ENCODE measurements at places on chromosomes 6 and 20.
A peak's percentile ranks its signal among the peaks of the same experiment; 100 is the strongest.

DNA sequence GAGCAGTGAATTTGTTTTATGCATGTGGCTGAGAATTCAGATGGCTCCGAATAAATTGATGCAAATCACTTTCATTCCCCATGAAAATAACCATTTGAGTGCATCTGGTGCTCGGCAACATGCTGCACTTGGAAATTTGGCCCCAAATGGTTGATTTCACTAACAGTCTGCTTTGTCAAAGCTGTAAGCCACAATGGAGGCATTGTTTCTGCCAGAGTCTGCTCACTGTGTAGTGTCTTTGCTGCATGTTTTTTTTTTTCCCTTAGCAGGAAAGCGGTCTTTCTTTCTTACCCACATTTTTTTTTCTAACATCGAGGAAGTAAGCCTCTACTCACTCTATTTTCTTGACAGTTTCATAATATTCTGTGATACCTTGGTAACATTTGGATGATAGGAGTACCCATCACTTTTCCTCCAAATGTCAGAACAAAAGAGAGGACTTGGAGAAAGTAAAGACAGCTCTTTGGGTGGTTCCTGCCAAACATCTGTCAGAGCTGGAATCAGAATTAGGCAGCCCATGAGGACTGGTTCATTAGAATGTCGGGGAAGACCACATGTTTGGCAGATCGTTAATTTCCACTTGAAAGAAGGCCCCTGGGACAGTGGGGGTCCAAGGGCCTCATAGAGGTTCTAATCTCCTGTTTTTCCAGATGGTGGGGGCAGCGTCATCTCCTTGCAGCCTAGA, 149.5 kb downstream of the DOK5 start:
- no peak for DNase-seq

DNA sequence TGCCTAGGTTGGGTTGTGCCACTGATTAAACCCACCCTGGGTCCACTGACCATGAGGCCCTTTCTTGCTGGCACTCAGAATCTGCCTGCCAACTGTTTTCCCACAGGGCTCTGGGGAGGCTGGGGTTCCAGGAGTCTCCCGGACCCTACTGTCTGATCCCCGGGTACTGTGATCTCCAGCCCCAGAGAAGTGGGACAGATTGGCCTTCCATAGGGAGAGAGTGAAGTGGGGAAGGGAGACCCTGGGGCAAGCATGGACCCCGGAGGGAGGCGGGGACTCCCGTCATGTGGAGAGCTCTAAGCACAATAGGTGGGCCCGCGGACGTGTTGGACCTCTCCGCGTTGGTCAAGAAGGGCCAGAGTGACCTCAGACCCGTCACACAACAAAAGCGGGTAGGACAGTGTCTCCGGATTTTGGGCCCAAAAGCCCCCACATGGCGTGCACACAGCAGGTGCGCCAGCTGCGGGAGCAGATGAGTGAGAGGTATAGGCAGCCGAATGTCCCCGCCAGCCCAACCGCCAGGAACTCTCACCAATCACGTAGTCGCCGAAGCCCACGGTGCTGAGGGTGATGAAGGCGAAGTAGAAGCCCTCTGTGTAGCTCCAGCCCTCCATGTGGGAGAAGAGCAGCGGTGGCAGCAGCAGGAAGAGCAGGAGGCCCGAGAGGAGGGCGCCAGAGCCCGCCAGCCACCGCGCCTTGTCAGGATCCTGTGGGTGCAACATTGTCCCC, 10.6 kb downstream of the KCNK17 start:
- DNase-seq, result no peak

- DNase-seq, result no peak
These were observed 19.8 kb downstream of the DACT2 start for GRCh38 chr6:168299541-168300511.

DNA sequence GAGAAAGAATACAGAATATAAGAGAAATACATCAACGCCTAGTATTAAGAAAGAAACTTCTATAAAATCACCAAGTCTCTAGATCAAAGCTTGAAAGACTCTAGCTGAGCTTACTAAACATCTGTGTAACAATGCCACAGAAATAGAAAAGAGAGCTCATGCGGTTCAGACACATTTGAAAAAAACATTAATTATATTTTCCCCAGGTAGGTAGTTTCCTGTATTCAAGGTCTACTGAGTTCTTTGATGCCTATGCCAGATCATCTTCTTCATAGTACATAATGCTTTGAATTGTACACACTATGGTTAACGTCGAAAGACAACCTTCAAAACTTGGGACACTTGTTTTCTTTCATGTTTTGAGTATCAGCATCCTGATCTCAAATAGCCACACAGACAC, 11.3 kb downstream of the MOXD1 start:
- no peak for DNase-seq

DNA sequence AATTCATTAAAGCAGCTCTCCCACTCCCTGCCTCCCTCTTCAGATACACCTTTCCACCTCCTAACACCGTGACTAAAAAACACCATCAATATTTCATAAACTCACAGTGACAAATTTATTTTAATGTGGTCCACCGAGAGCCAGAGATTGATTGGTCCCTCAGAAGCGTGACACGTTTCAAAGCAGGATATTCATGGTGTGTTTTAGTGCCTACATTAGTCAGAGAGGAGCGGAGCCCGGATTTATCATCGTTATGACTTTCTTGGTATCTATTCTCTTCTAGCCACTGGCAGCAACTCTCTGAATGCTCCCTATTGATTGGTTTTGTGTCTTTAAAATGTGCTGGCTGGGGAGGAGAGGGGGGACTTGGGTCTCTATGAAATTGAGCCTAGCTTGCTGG, 265.3 kb downstream of the DHX35 start:
- no peak for DNase-seq

- DNase-seq, result no peak
These were observed 3.8 kb downstream of the CST5 start for GRCh38 chr20:23875606-23876237.

- DNase-seq, result no peak
These were observed 48.2 kb downstream of the JAG1 start for GRCh38 chr20:10625641-10626040.

DNA sequence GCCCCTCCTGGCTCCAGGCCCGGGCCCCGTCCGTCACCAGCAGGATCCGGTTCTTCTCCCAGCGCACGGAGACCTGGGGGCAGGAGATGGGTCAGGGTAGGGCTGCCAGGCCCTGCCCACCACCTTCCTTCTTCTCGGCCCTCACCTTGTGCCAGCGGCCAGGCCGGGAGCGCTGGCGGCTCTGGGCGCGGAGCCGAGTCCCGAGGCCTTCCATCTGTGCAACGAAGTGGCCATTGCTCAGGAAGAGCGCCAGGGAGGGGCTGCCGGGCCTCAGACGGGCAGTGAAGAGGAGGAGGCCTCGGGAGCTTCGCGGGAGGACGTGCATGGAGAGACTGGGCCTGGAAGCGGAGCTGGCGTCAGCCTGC, 7.9 kb downstream of the ADRM1 start:
- DNase-seq, result no peak

DNA sequence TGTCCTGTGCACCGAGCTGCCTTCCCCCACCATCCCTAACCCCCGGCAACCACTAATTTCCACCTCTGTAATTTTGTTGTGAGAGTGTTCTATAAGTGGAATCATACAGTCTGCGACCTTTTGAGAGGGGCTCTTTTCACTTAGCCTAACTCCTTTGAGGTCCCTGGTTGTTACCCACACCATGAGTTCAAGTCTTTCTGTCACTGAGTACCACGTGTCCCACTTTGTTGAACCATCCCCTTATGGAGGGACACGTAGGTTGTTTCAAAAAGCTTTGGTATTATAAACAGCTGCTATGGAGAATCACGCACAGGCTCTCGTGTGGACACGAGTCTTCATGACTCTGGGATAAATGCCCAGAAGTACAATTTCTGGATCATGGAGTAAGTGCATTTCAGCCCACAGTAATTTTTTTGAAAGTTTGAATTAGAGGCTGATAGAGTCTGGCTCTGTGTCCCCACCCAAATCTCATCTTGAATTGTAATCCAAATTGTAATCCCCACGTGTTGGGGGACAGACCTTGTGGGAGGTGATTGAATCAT, 9.5 kb downstream of the FAM209B start:
- DNase-seq, result no peak

DNA sequence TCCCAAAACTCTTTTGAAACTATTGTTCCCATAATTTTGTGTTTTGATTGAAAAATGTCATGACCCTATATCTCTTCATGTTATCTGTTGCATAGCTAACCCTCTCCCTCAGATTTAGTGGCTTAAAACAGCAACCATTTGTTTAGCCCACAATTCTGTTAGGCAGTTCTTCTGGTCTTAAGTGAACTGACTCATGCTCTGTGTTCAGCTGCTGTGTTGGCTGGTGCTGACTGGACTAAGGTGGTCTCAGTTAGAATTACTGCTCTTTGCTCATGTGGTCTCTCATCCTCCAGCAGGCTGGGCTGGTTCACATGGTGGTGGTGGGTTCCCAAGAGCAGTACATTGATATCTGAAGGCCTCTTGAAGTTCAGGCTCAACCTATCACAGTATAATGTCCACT, 80.8 kb downstream of the KHDC1L start:
- DNase-seq, result no peak

- no peak for DNase-seq
These were observed 74.6 kb downstream of the RPP40 start for GRCh38 chr6:4929097-4929718.

DNA sequence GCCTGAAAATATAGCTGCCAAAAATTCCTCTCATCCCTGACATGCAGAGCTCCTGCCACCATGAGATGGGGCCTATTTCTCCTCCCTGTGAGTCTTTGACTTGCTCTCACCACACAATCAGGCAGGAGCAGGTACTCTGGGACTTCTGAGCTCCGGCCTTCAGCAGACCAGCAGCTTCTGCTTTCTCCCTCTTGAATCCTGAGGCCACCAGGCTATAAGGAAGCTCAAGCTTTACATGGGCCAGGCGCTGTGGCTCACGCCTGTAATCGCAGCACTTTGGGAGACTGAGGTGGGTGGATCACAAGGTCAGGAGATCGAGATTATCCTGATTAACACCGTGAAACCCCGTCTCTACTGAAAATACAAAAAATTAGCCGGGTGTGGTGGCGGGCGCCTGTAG, 238.7 kb upstream of the RREB1 start:
- DNase-seq, result no peak

GRCh38 chr6:37920667-37921066, 101.1 kb downstream of the ZFAND3 start:
- DNase-seq, result no peak

- no peak for DNase-seq
These were observed 134.9 kb downstream of the BCAS1 start for GRCh38 chr20:53935344-53936084.

DNA sequence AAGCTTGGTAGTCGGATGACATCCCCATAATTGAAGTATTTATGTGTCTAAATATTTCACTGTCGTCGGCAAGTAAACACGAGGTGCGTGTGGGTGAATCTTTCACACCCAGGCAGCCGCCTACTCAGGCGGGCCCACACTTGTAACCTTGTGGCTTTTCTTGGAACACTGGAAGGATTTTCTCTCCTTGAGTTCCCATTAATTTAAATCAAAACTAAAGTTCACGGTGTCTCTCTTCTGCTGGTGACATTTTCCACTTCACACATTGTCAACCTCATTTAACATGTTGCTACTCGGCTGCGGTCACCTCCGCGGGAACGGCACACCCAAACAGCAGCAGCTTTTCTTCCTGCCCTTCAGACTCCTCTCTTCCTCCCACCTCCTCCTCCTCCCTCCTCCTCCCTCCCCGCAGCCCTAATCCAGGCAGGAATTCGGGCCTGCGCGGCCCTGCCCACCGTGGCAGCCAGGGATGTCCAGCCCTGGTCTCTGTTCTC, 336.6 kb downstream of the QKI start:
- DNase-seq, result no peak

DNA sequence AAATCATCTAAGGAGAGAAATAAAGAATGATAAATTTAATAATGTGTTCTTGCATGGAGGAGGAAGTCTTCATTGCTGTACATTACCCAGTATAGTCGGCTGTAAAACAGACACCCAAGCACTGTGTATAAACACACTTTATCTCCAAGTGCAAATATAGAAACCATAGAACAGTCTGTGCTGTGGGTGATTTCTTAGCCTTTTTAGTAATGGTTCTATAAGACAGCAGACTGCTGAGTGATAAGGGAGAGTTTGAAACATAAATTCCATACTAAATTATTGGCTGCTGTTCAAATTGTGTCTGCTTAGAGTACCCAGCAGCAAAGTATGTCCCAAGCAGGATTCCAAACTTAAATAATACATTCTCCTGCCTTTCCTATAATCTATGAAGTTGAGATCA, 4.6 kb downstream of the FILIP1 start:
- DNase-seq, result no peak

DNA sequence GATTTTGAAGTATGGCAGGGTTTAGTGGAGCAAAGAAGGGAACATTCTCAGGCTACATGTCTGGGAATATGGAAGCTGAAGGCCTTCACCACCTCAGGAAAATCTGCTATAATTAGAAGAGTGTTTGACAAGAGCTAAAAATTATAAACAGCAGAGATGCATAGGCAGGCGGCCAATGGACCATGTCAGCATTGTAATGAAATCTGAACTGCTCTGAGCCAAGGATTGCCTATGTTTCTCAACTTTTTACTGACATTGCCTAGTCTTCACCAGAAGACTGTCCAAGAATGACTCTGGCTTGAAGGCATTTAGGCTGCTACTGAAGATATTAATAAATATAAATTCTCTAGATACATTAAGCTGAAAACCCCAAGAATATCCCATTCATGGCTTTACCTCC, 84.1 kb downstream of the C6orf52 start:
- DNase-seq, result no peak

DNA sequence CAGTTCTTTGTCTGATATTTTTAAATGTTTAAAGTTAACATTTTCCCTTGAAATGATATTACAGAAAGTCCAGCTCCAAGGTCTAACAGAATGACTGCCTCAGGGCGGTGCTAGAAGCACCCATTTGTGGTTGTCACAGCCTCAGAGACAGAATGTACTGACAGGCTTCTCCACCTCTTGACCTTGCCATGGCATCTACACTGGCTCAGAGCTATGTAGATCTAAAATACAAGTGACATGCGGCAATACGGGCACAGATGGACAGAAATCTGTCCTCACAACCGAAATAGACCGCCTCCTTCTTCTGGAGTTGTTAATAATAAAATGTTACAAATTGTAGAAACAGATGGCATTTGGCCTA, 167.2 kb upstream of the THEMIS start:
- DNase-seq, result no peak

DNA sequence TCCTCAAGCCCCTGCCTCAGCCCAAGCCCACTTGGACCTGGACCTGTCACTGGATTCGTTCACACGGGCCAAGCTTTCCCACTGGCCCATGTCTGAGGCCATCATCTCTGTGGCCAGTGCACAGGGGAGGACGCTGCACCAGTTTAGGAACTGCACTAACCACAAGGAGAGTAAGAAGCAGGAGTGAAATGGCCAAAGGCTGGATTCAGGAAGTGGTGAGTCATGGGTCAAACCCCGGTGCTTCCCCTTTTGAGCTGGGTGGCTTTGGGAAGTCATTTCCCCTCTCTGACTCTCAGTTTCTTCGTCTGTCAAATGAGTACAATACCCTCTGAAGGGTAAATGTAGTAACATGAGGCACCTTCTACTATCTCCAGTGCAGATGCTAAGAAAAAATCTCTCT, 87.9 kb downstream of the CD40 start:
- no peak for DNase-seq

GRCh38 chr6:75611702-75612375, 10.2 kb downstream of the SENP6 start:
- peak; percentile 61 for DNase-seq

All from activated CD8-positive, alpha-beta memory T cell treated with anti-CD3 and anti-CD28 coated beads, Interleukin-2, amount 50 U/mL, for 4 hours (primary cell).